ENCODE measurements at places on chromosomes 16 and 17.

DNA sequence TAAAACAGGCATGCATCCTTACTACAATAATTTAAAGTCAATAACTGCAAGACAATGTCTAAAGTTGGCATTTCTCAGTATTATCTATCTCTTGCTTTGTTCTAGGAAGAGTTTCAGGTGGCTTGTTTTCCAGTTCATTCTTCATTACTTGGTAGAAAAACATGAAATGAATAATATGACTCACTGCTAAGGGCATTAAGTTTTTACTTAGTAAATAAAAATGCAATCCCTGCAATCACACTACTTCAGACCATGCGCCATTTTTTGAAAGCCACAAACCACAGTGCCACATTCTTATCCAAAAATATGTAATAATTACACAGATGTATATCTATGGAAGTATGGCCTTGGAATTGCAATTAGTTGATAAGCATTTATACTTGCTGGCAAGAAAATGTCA is 55.4 kb downstream of the CREBBP start:
- DNase-seq: no peak
- H3K4me3 ChIP-seq: no peak overlapping the region
- H3K27me3 ChIP-seq: no peaks in the 10 kb centered on the region
- peaks cover 4% of the 10 kb centered on the region for H3K36me3 ChIP-seq
- H3K4me1 ChIP-seq: peaks cover 58% of the 10 kb centered on the region

GRCh38 chr17:31488264-31488981 is 96.9 kb downstream of the RAB11FIP4 start:
- peaks cover 11% of the 10 kb centered on the region for H3K27me3 ChIP-seq
- peak overlapping the region; percentile 89 for H3K27ac ChIP-seq
- no peaks in the 10 kb centered on the region for H3K36me3 ChIP-seq
- peak; percentile 74 for DNase-seq
- peaks cover 62% of the 10 kb centered on the region for H3K4me1 ChIP-seq

- no peak overlapping the region for H3K27ac ChIP-seq
- no peaks in the 10 kb centered on the region for H3K4me1 ChIP-seq
- H3K4me3 ChIP-seq: no peak overlapping the region
- no peaks in the 10 kb centered on the region for H3K27me3 ChIP-seq
These were observed 4.8 kb downstream of the EVPL start for GRCh38 chr17:76022285-76022684.

GRCh38 chr16:15879255-15879811 is 9.1 kb downstream of the CEP20 start:
- H3K4me1 ChIP-seq: peaks cover 8% of the 10 kb centered on the region
- peaks cover 74% of the 10 kb centered on the region for H3K36me3 ChIP-seq
- no peak for DNase-seq
- no peak overlapping the region for H3K4me3 ChIP-seq

DNA sequence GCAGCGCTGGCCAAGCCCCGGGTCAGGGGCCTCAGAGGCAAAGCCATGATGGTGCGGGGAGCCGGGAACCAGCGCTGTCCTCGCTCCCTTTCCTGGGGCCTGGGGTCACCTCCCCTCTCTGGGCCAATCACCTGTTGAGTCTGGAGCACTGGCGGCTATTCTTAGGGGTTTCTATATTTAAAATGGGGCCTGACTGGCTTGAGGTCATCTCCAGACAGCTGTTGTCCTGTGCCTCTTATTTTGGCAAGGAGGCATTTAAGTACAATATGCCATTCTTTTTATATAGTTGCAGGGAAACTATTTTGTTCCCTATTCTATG is at the start of gene COX6A2:
TSS of gene COX6A2 (minus strand) at position 82 of the 319 bp plus-strand sequence. CDS start at position 47, 35 bp downstream.
- no peak for DNase-seq
- H3K36me3 ChIP-seq: no peaks in the 10 kb centered on the region
- H3K4me3 ChIP-seq: peak within 1 kb of the TSS; percentile 52
- H3K4me1 ChIP-seq: peaks cover 4% of the 10 kb centered on the region
- H3K27me3 ChIP-seq: no peaks in the 10 kb centered on the region

DNA sequence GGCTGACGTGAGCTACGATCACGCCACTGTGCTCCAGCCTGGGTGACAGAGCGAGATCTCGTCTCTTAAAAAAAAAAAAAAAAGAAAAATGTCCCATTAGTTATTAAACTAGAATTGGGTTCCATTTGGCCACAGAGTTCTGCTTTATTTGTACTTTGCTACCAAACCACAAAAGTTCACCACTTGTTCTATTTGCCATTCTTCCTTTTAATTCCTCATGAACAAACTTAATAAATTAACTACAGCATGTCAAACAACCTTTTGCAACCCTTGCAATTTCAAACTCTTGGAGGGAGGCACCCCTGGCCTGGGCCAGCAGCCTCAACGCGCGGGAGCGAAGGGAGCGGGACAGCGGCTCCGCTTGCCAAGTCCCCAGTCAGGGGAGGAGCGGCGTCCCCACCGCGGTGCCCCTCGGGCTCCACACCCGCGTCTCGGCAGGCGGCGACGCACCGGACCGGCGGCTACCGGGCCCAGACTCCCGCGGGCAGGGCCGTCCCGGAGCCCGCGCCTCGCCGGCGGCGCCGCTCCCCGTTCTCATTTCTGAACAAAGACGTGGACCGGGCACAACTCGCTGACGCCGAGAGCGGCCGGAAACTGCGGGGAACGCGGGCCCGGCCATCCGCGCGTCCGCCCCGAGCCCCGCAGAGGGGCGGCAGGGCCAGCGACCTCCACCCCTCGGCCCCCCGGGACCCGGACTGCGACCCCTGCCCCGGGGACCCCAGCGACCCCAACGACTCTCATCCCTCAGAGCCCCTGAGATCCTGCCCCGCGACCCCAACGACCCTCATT is 775 bp downstream of the CYTH1 start:
- H3K36me3 ChIP-seq: no peaks in the 10 kb centered on the region
- H3K4me3 ChIP-seq: peak overlapping the region; percentile 84
- peak overlapping the region; percentile 94 for H3K27ac ChIP-seq
- H3K27me3 ChIP-seq: no peaks in the 10 kb centered on the region

- H3K4me1 ChIP-seq: peaks cover 63% of the 10 kb centered on the region
- H3K27me3 ChIP-seq: no peaks in the 10 kb centered on the region
- peak; percentile 95 for DNase-seq
- H3K36me3 ChIP-seq: peaks cover 30% of the 10 kb centered on the region
These were observed 826 bp upstream of the TLCD1 start for GRCh38 chr17:28726627-28727491.

DNA sequence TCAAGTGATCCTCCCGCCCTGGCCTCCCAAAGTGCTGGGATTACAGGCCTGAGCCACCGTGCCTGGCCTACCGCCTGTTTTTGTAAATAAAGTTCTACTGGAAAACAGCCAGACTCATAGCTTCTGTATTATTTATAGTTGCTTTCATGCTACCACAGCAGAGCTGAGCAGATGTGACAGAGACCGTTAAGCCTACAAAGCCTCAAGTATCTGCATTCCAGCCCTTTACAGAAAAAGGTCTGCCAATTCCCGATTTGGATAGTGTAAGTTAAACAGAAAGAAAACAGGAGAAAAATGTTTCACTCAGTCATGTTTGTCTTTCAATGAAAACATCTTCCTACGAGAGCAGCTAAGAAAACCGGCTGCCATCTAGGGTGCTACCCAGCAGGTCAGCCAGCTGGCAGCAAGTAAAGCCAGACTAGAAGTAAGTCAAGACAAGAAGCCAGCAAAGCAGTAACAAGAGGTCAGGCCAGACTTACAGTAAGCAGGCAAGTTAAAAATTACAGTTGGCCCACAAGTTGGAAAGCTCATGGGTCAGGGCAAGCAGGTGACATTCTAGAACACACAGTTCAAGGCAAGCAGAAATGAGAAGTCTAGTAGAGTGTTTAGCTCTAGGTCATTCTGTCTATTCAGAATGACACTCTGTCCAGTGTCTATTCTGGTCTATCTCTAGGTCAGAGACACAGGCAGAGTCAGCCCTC is 17.7 kb downstream of the NCBP3 start:
- no peak overlapping the region for H3K27ac ChIP-seq
- no peak overlapping the region for H3K4me3 ChIP-seq
- peaks cover 15% of the 10 kb centered on the region for H3K4me1 ChIP-seq
- no peaks in the 10 kb centered on the region for H3K27me3 ChIP-seq
- DNase-seq: no peak

DNA sequence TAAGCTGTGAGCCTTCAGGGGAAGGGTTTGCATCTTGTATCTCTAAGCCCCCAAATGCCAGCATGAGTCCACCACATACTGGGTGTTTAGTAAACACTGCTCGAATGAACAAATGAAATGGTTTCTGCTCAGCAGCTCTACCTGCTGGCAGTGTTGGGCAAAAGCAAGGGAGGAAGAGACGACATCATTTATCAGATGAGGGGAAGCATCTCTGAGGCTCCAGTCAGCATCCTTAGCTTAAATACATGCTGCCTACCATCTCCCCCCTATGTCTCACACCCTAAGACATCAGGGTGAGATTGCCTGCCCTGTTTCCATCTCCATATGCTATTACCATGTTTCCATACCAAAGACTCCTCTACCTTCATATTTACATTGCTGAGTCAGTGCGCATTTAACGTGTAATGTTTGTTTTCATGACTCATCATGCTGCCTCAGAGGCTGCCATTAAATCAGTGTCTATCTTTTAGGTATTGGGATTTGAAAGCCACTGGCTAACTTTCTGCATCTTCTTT is 379.8 kb downstream of the UTP18 start:
- no peak overlapping the region for H3K4me3 ChIP-seq
- no peak for DNase-seq
- no peaks in the 10 kb centered on the region for H3K36me3 ChIP-seq
- no peak overlapping the region for H3K27ac ChIP-seq
- no peaks in the 10 kb centered on the region for H3K4me1 ChIP-seq

GRCh38 chr16:88375996-88376834 is 6.5 kb upstream of the ZNF469 start:
- H3K36me3 ChIP-seq: no peaks in the 10 kb centered on the region
- H3K27me3 ChIP-seq: peaks cover 14% of the 10 kb centered on the region
- DNase-seq: peak; percentile 29
- H3K4me1 ChIP-seq: no peaks in the 10 kb centered on the region
- H3K27ac ChIP-seq: no peak overlapping the region
- no peak overlapping the region for H3K4me3 ChIP-seq

DNA sequence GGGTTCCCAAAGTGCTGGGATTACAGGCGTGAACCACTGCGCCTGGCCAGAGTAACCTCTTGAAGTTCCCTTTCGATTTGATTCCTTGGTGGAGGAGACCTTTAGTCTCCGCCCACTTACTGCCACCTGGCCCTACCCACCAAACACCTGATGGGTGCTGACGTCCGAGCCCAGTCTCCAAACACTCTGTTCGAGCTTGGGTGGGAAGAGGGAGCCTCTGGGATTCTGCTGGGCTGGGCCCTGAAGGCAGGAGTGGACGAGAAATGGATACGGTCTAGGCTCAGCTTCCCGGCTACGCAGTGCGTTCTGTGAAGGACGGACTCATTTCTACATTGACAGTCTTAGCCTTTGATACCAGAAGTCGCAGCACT is 870 bp upstream of the ITGA3 start:
- H3K27ac ChIP-seq: peak overlapping the region; percentile 96
- H3K36me3 ChIP-seq: no peaks in the 10 kb centered on the region
- peaks cover 80% of the 10 kb centered on the region for H3K4me1 ChIP-seq
- H3K27me3 ChIP-seq: no peaks in the 10 kb centered on the region

- H3K4me3 ChIP-seq: no peak overlapping the region
- H3K27me3 ChIP-seq: peaks cover 20% of the 10 kb centered on the region
- H3K4me1 ChIP-seq: no peaks in the 10 kb centered on the region
- no peaks in the 10 kb centered on the region for H3K36me3 ChIP-seq
- DNase-seq: no peak
These were observed 66.5 kb downstream of the RBFOX3 start for GRCh38 chr17:79544142-79544914.

DNA sequence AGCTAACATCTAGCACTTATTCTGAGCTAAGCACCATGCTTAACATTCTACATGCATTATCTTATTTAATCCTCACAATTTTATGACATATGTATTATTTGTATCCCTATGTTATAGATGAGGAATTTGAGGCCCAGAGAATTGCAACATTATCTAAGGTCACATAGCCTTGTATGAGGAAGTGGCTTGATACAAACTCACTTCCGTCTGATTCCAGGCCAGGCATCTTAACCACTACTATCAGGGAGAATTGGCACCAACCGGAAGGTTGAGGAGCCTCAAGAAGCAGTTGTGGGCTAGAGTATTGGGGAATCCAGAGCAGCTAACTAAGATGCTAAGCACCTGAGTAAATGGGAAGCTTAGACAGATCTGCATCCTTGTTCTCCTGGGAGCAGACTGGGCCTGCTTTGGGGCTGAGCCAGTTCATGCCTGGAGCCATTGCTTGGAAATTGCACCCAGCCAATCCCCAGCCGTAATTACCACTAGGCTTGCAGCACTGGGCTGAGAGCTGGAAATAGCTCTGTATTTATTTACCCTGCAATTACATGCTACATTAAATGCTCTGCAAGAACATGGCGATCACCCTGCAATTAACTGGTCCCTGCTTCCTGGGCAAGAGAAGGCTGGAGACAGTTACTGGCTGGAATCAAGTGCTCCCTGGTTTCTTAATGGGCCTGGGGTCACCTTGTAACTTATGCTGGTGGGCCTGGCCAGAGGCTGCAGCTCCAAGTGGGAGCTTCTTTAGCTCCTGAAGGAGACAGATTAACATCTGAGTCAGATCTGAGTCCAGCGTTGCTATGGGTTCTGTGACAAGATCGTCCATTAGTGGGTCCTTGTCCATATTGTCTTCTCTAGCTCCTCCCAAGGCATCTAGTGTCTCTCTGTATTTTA is 273.1 kb upstream of the CCL2 start:
- no peak overlapping the region for H3K4me3 ChIP-seq
- no peak for DNase-seq
- no peaks in the 10 kb centered on the region for H3K27me3 ChIP-seq
- H3K4me1 ChIP-seq: no peaks in the 10 kb centered on the region
- H3K27ac ChIP-seq: no peak overlapping the region

DNA sequence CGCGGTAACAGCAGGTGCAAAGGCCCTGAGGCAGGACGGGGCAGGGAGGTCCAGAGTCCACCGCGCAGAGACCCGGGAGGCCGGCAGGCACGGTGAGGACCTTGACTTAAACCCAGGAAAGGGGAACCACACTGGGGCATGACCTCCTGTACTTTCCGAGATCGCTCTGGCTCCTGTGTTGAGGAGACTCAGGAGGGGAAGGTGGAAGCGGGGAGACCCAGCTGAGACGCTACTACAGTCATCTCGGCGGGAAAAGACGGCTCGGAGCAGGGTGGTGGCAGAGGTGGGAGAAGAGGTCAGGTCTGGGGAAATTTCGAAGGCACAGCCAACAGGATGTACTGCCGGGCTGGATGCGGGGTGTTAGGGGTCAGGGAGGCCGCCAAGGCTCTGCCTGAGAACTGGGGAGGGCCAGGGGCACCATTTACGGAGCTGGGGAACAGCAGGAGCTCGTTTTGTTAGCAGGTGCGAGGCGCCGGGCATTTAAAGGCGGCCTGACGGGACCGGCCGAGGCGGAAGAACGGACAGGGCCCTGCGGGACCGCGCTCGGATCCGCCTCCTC is 22.3 kb downstream of the NPTX1 start:
- H3K27me3 ChIP-seq: peaks cover 5% of the 10 kb centered on the region
- no peak for DNase-seq
- H3K4me1 ChIP-seq: peaks cover 17% of the 10 kb centered on the region
- H3K27ac ChIP-seq: peak overlapping the region; percentile 97
- H3K4me3 ChIP-seq: peak overlapping the region; percentile 89
- H3K36me3 ChIP-seq: no peaks in the 10 kb centered on the region

GRCh38 chr17:74172700-74173099 is 30.8 kb upstream of the RPL38 start:
- H3K27ac ChIP-seq: no peak overlapping the region
- no peaks in the 10 kb centered on the region for H3K4me1 ChIP-seq
- no peak for DNase-seq
- H3K36me3 ChIP-seq: no peaks in the 10 kb centered on the region
- H3K27me3 ChIP-seq: peaks cover 22% of the 10 kb centered on the region
- no peak overlapping the region for H3K4me3 ChIP-seq

- DNase-seq: no peak
- no peaks in the 10 kb centered on the region for H3K4me1 ChIP-seq
These were observed 284.5 kb downstream of the CBLN1 start for GRCh38 chr16:48997081-48997615.

- peaks cover 20% of the 10 kb centered on the region for H3K4me1 ChIP-seq
- H3K27ac ChIP-seq: no peak overlapping the region
- H3K27me3 ChIP-seq: no peaks in the 10 kb centered on the region
- H3K4me3 ChIP-seq: no peak overlapping the region
- DNase-seq: no peak
These were observed 15.6 kb downstream of the TBKBP1 start for GRCh38 chr17:47709594-47709993.
